ENCODE measurements at places on chromosomes 16 and 17.
A peak's percentile ranks its signal among the peaks of the same experiment; 100 is the strongest.

DNA sequence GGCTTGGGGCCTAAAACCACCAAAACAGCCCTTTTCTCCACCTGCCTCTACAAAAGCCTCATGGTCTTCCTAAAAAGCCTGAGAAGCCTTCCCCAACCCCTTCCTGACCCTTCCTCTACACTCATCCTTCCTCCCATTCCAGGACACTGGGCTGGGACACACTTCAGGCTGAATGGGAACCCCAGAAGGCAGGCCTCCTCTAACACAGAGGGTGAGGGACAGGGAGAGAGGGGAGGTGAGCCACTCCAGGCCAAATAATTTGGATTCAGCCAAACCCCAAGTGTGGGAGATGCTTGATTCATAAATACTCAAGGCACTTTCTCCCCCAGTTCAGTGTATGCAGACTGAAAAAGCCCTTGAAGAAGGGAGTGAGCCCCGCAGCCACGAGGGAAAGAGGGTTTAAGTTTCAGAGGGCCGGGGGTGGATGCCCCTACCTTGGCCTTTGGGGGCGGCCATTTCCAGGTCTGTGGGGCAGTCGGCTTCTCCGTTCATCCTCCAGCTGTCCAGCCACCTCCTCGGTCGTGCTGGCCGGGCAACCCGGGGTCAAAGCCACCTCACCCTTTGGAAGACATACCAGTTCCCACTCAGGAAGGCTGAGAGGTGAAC is 1.6 kb downstream of the UBTF start:
- DNase-seq = no peak

- DNase-seq = no peak
Measured at GRCh38 chr16:1080801-1081733, 8.5 kb downstream of the SSTR5 start.

- no peak for DNase-seq
Measured at GRCh38 chr16:75204410-75204758, 2.6 kb downstream of the CTRB2 start.

GRCh38 chr17:39973496-39973895 is 7.1 kb upstream of the PSMD3 start:
- DNase-seq = no peak

DNA sequence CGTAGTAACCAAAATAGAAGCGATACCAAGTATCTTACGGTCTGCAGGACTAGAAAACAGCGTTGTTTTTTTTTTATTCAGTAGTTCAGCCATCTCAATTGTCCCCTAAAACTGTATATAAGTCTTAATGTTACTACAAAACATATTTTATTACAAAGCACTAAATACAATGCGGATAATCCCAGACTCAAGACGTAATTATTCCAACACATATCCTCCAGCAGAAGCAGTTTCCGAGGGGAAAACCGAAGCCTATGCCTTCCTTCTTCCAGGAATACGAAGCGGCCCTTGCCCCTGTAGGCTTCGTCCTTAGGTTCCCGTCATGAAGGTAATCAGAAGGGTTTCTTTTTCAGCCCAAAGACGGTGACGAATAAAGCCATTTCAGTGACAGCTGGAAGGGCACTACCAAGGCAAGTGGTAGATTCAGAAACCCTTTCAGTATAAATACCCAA is 2.3 kb downstream of the TMEM107 start:
- no peak for DNase-seq

GRCh38 chr16:57541754-57542435 is 548 bp upstream of the ADGRG5 start:
- DNase-seq = no peak

DNA sequence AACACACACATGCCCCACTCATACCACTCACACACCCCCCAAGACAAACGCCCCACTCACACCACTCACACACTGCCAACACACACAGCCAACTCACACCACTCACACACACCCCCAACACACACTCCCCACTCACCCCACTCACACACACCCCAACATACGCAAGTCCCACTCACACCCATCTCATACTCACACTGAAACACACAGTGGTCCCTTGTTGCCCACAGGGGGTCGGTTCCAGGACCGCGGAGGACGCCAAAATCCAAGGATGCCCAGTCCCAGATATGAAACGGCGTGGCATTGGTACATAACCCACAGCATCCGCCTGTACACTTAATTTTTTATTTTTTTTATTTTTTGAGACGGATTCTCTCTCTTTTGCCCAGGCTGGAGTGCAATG is 20.9 kb downstream of the RNF213 start:
- no peak for DNase-seq

DNA sequence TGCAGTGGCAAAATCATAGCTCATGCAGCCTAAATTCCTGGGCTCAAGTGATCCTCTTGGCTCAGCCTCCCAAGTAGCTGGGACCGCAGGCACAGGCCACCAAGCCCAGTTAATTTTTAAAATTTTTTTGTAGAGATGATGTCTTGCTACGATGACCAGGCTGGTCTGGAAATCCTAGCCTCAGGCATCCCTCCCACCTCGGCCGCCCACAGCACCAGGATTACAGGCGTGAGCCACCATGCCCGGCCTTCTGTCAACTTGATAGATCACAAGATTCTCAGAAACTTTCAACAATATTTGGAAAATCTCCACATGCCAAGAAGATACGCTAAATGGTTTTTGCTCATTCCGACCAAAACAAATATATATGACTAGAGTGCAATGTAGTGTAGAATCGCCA is 111.0 kb downstream of the ADCY9 start:
- no peak for DNase-seq

GRCh38 chr16:69888005-69888590 is 63.0 kb upstream of the CLEC18A start:
- no peak for DNase-seq

GRCh38 chr16:59181821-59182420 is 447.8 kb upstream of the GOT2 start:
- no peak for DNase-seq

DNA sequence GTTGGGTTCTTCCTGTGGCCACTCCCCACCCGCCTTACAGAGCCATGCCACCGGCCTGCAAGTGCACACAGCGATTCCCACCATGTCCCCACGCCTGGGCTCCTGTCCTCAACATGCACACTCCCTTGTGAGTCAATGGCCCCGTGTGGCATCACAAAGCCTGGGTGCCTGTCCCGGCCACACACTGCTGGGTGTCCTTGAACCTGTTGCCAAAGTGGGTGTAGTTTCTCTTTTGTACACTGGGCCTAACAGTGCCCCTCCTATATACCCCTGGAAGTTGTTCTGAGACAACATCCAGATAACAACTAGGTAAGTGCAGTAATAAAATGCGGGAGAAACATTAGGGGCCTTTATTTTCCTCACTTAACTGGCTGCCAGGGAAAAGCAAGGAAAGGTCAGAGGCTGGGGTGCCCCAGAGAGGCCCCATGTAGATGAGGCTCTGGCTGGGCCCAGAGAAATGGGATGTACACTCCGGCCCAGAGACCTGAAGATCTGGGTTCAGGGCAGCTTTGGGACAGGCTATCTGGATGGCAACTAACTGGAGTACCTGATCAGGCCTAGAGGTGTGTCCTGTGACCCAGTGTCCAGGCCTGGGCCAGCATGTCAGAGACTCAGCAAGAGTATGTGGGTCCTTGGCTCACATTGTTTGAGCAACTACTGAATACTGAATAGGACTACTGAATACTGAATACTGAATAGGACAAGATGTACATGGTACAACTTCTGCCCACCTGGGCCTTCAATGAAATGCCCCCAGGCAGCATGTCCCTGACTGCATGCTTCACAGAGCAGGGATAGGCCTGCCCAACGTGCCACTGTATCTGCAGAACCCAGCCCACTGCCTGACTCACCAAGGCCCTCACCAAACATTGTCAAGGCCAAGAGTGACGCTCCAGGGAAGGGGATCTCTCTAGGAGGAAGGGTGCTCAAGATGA is 8.3 kb downstream of the ABCC3 start:
- no peak for DNase-seq

- no peak for DNase-seq
Measured at GRCh38 chr17:54813896-54814295, 86.8 kb upstream of the TOM1L1 start.

DNA sequence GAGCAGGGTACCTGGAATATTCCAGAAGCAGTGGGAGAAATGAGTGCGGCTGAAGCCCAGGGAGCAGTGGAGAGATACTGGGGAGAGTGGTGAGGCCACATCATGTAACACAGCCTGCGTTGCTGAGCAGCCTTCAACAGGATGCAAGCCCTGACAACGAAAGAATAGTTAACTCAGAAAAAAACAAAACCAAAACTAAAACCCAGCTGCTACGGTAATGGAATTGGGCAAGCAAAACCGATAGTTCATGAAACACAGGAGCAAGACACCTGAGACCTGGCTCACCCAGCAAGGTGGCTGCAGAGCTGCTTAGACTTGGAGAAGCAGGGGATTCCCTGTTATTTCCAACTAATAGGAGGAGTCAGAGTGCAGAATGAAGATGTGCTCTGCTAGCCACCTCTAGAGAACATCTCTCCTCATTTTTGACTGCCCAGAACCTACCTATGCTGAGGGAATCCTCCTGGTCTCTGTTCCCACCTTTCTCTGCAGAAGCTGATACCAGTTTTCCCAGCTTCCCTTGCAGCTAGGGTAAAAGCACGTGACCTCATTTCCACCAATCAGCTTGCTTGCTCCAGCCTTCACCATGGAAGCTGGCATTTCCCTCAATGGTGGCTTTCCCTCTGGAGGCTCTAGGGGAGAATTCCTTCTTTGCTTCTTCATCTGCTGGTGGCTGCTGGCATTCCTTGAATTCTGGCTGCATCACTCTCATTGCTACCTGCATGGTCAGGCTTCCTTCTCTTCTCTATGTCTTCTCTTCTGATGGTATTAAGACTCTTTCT is 59.4 kb upstream of the XYLT1 start:
- DNase-seq = peak; percentile 35

DNA sequence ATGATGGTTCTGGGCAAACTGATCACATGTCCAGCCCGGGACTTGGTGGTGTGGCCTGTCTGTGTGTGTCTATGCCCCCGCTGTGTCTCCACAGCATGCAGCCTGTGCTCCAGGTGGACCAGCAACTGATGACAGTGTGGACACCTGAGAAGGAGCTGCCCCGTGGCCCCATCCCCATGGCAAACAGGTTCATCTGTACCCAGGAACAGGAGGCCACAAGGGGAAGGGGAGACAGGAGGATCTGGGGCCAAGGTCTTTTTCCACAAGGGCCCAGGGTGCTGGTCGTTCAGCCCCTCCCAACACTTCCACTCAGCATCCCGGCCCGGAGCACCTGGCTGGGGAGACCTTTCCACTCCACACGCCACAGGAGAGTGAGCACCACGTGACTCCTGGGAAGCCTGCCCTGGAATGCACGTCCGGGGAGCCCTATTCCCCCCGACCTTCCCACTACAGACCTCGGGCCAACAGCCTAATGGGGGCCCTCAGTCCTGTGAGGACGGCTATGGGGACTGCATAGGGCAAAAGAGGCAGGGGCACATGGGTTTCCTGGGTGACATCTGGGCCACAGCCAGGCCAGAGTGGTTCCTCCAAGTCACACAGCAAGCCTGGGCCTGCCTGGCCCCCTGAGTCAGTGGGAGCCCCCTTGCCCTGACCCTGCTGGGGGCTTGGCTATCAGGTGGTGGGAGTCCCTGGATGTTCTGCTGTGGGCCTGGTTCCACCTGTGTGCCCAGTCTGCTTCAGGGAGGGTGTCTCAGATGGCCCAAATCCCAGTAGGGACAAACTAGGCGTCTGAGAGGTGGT is 20.8 kb upstream of the NXPH3 start:
- DNase-seq = no peak

- no peak for DNase-seq
Measured at GRCh38 chr16:55948230-55948629, 73.1 kb upstream of the CES5A start.

Measured in NCI-H2171 treated with DMSO at 0.1 percent for 48 hours (cell line).